ENCODE measurements at places on chromosomes 16 and 17.

GRCh38 chr16:35146031-35146710, 1686.8 kb downstream of the TP53TG3F start:
- DNase-seq: no peak

DNA sequence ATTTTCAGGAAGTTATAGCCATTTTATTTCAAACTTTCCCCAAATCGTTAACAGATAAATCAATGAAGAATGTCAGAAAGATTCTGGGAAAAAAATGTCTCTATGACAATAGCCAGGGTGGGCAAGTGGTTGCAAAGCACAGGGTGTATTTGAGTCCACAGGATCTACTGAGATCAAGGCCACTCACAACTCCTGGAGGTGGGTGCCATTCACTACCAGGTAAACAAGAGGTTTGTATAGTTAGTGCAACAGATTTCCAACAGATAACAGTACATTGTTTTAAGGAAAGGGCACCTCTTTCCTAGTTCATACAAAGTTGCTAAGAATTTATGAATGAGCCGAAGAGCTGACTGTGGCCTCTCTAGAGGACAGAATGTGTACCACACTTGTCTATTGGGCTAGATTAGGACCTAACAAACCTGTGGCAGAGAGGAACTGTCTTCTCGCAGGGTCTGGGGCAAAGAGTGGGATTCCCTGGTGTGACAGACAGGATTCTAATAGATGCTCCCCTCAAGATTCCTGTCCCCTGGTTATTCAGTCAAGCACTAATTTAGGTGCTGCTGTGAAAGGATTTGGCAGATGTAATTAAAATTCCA, 52.0 kb upstream of the ZNF629 start:
- no peak for DNase-seq

- no peak for DNase-seq
Measured at GRCh38 chr16:46974352-46974751, 878 bp upstream of the DNAJA2 start.

GRCh38 chr16:11088074-11088730, 143.8 kb downstream of the CLEC16A start:
- no peak for DNase-seq

GRCh38 chr17:45021607-45022287, 29.7 kb downstream of the DCAKD start:
- DNase-seq: no peak

GRCh38 chr17:68302666-68303065, 11.4 kb downstream of the ARSG start:
- DNase-seq: no peak

DNA sequence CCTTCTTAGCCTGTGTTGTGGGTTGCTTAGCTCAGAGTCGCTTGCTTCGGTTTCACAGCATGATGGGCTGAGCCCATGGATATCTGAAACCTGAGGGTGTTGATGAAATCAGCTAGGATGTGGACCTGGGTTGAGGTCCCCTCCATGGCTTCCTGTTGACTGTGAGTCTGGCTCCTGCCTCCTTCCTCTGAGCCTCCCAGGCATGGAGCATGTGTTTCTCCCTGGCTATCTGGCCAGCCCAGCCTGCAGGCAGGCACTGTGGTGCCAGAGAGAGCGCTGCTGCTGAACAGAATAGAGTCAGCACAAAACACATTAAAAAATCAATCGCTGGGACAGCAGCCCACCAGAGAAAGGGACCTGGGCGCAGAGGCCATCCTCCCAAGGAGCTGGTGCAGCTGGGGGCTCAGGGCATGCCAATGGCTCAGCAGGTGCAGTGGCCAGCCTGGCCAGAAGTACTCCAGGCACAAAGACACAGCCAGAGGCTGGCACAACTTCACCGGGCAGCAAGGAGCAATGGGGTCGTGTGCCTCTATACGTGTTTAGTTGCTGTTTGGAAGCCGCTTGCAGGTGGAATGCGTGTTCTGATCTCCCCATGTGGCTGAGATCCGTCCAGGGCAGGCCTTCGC, 28.3 kb upstream of the GPRC5C start:
- no peak for DNase-seq

GRCh38 chr17:65074778-65075250, 18.3 kb upstream of the GNA13 start:
- DNase-seq: no peak

Measured in caudate nucleus (tissue), 63 donors.